ENCODE measurements at places on chromosomes 3 and 15.

DNA sequence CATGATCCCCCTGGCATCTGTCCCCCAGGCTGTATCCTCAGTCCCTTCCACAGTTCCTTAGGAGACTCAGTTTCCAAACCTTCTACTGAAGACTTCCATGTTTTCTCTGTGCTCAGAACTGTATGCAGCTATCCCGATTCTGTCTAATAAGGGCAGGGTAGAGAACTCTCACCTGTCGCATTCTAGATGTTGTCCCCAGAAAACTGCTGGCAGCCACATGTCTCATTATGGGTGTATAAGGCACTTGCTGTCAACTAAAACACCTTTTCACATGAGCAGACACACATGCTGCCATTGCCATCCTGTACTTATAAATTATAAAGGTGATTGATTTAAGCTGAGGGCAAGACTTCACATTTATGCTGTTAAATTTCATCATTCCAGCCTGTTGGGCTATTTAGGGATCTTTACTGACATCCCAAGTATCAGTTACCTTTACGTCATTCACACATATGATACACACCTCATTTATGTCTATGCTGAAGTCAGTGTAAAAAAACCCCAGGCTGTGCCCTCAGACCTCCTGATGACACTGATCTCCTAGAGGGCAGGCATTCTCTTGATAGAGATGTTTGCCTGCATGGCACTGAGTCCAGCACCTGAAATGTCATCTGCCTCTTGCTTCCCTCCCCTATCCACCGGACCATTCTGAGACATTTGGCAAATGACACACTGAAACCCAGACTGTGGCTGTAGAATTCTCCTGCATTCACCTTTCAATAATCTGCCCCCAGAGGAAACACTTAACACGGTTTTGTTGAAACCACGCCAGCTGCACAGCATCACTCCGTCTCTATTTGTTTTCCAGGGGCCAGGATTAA lies 35.8 kb downstream of the BTD start:
- no peak for DNase-seq

DNA sequence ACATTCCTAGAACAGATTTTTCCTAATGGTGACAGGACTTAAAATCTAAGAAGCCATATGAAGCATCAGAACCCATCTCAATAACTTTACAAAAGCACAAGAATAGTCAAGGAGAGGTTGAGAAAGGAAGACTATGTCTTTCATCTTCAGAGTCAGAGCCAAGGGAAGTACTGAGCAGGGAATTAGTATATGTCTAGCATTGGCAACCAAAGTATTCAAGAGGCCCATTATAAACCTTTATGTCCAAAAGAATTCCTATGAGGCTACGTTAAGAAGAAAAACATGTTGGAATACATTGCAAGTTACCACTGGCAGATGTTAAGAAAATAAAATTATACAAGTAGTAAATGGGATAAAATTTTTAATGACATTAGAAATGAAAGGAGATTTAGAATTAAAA lies 150.5 kb downstream of the MAGI1 start:
- DNase-seq = no peak

DNA sequence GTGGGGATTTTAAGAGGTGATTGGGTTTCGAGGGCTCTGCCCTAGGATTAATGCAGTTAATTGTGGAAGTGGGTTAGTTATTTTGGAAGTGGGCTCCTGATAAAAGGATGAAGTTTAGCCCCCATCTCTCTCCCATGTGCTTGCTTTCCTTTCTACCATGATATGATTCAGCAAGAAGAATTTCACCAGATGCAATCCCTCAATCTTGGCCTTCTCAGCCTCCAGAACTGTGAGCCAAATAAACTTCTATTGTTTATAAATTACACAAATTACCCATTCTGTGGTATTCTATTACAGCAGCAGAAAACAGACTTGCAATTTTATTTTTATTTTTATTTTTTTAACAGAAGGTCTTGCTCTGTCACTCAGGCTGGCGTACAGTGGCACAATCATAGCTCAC lies 27.3 kb upstream of the UBE2E1 start:
- DNase-seq = no peak

DNA sequence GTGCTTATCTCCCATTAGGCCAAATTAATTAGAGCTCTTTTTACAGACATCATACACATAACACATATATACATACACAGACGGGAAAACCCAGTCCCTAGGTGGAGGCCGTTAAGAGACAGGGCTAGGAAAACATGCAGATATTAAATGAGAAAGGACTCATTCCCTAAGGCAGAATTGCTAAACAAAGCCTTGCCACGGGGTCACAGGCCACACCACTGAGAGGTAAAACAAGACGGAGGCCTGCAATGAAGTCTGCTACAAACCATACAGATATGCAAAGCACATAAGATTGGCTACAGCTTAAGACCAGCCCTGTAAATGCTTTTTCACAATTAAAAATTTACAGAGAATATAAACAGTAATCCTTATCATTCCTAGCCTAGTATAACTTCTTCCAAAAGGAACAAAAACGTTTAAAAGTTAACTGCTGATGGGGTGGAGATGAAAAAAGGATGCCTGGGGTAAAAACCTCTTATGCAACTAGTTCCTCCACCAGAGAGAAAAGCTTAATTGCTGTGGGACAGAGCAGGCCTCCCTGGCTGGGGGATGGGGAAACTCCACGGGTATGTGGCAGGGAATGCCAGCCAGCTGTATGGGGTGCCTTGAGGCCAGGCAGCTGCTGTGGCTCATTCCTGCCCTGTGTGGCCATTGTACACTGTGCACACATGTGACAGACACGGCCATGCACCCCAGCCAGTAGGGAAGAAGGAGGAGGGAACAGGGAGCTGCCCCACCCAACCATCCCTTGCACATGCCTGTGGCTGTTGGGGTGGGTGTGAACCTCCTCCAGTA lies 481.4 kb upstream of the LMCD1 start:
- no peak for DNase-seq

DNA sequence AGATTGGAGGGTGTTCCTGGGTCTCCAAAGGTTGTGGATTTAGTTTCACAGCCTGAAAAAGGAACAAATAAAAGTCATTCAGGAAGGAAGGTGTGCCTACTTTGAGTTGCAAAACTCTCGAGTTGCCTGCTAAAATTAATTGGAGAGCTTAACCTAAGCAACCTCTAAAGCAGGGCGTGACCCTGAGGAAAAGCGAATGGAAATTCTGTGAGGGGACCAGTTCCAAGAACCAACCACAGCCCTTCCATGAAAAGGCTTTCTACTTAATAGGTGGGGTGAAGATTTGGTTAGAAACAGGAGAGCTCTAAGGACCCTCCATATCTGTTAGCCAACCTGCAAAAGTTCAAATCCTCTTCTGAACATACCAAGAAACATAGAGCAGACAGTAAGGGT lies 1.5 kb downstream of the CD80 start:
- DNase-seq = no peak

GRCh38 chr3:73292220-73292619 lies 230.8 kb downstream of the EBLN2 start:
- DNase-seq = no peak

DNA sequence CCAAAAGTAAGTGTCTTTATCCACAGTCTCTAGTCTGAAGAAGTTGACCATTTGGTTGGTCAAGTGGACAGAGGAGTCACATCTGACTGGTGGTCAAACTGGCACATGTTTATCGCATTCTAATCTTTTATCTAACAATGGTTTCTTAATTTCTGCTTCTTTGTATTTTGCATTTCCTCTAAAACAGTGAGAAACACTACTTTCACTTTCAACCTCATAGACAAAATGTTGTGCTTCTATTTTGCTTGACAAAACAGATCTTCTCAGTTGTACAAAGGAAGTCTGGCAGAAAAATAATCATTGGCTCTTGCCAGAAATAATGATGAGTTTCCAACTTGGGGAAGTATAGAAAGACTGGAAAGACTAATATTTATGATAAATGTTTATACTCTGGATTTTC lies 103.9 kb downstream of the MME start:
- no peak for DNase-seq

GRCh38 chr3:120625159-120625586 lies 29.0 kb downstream of the NDUFB4 start:
- DNase-seq = no peak

DNA sequence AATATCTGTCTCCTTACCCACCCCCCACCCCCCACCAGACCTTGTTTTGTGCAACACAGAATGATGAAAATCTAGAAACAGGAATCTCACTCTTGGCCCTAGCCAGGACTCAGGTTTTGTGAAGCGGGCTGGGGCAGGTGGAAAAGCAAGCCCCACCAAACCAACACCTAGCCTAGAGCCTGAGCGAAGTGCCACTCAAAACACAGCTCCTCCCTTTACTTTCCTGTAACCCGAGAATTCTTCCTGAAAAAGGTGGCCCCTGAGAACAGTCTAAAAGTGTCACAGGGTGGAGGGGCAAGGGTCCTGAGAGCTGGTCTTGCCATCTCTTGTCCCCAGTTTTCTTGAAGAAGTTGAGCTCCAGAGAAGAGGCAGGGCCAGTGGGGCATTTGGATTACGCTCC lies 17.4 kb upstream of the RPUSD3 start:
- no peak for DNase-seq

DNA sequence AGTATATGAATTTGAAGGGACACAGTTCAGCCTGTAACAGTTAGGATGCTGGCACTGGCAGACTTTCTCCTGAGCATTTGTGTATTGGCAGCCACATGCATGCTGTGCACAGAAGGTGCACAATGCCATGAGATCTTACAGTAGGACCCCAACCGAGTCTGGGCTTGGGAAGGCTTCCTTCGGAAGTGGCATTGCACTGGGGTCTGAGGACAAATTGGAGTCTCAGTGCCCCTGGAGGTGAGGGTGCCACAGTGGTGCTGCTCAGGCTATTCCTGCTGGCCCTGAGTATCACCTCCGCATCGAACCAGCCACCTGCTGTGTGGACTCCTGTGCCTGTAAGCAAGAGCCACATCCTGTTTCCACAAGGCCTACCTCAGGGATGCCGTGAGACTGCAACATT lies 99.5 kb downstream of the DNAJB8 start:
- DNase-seq = no peak

DNA sequence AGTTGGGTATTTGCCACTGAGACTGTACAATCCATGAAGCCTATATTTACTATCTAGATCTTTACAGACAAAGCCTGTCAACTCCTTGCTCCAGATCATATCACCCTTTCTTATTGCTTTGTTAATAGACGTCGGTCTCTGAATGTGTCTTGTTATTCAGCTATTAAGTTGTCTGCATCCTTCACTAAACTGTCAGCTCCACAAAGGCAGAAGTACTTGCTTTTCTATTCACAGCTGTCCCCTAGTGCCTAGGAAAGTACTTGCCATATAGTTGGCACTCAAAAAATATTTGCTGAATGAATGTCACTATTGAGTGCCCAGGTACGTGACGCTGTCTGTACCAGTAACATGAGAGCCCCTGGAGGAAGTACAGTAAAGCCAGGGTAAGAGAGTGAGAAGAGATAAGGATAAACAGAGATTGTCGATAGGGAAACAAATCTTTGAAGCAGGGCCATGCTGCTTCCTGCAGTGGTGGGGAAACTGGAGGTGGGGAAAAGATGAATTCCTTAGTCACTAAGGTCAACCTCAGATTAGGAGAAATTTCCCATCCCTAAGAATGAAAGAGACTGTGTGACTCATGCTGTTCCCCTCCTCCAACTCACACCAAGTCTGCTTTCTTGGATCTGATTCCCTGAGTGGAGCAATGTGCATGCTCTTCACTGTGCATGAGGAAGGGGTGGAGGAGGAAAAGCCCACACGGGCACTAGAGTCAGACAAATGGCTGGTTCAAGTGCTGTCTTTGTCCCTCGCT lies 36.3 kb downstream of the PRICKLE2 start:
- no peak for DNase-seq

- DNase-seq = no peak
These were observed 1194.6 kb downstream of the ZPLD1 start for GRCh38 chr3:103629391-103629790.

- DNase-seq = no peak
These were observed 1085.2 kb upstream of the CADM2 start for GRCh38 chr3:83873550-83873949.

DNA sequence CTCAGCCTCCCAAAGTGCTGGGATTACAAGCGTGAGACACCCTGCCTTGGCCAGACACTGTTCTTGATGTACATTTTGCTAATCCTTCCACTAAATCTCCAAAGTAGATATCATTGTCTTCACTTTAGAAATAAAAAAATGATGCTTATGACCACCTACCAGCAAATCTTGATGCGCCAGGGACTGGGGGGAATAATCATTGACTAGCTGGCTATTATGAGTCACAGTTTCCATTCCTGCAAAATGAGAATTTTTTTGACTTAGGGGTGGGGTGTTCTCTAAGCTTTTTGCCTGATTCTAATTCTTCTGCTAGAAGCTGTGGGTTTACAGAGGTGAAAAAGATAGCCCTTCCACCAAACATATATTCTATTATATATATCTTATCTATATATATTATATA lies 17.1 kb upstream of the RFC4 start:
- DNase-seq = no peak

DNA sequence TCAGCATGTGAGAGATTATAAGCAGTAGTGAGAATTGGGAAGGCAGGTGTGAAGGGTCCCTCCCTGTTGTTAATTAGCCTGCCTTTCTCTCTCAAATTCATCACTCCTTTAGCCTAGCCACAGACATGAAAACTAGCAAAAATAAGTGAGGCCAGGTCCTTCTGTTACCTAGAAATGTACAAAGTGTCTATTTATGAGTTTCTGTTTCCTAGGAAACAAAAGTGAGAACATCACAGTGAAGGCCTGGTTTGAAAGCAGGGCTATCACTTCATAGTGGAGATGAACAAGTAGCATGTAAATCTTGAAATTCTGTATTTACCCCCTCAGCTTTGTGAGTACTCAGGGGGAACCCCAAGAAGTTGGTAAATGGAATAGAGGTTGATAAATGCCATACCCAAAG lies 78.2 kb upstream of the UMPS start:
- DNase-seq = no peak

DNA sequence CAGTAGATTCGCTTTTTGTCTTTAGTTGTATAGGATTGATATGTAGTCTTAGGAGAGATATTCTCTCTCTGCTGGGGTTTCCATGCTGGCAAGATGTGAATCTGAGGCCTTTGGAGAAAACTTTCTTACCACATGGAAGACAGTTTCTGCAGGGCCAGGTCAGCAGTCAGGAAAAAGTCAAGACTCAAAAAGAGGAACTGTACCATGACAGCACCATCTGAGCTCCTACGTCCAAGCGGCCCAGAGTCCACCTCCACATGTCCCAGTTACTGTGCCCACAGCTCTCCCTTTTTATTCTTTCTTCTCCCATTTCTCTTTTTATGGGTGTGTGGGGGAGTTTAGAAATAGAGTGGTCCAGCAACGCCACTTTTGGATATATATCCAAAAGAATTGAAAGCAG lies 172.0 kb downstream of the MTHFS start:
- no peak for DNase-seq
